ENCODE measurements at places on chromosomes 12 and 14.

DNA sequence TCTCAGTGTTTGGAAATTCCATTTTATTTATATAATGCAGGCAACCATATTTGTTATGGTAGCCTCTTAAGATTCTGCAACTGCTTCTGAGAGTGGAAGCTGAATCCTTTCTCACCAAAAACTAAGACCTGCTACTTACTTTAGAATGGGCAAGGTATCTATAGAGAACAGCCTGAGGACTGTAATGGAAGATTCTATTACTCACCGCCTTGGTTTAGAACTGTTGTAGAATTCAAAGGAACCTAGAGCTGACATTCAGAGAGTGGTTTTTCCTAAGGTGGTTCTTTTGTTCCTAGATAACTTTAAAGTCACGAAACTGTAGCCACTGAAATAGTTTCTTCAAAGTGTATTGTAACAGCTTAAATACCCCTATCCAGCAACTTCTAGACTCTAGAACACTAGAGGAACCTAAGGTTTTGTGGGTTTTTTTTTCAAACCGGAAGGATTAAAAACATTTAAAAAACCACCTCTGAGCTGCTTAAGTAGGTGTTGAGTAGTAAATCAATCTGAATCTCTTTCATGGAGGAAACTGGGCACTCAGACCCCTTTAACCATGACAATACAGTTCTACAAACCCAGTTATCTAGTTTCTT is 4.2 kb downstream of the TDP1 start:
- DNase-seq, result peak; percentile 39

DNA sequence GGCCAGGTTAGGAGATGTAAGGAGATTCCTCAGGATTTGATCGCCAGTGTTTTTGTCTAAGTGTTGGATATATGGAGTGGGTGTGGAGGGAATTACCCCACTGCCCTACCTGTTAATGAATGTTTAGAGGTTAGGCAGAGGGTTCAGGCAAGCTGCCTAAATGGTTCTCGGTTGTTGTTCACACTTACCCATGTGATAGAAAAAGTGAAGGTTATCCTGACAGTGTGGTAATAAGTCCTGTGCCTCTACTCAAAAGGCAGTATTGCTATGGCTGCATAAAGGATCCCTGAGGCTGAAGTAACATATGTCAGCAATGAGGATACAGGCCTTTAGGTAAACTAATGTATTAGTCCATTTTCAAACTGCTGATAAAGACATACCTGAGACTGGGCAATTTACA is 112.0 kb downstream of the GPHN start:
- peak; percentile 4 for DNase-seq

- no peak for DNase-seq
These were observed 527.7 kb downstream of the FUT8 start for GRCh38 chr14:65940056-65940735.

DNA sequence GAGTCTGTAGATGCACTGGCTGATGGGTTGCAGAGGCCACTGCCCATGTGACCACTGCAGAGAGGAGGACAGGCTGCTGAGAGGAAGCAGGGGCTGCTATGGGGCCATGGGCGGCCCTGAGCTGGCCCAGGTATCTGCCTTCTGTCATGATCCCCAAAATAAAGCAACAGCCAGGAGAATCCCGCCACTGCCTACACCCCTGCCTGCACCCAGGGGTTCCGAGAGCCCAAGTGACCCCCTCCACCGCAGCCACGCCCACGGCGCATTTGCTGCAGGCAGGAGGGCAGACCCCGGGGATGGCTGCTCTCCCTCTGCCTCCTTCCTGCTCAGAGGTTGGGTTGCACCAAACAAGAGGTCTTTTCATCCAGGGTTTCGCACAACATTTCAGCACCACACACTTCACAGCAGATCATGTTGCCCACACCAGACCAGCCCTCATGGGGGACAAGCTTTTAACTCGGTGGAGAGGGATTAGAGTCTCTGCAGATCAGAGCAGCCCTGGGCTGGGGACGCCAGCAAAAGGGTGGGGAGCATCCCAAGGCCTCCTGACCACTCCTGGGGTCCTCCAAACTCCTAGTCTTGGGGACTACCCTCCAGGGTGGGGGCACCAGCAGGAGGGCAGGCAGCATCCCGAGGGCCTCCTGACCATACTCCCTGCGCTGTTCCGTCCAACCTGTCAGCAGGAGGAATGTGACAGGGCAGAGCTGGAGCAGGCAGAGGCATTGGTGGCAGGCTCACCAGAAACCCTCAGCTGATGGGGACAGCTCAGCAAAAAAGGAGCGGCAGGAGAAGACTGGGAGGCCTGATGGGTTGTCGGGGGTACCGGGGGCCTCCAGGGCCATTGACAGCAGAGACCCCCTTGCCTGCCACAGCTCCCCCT is 14.1 kb downstream of the CCDC85C start:
- DNase-seq, result peak; percentile 53

GRCh38 chr12:131124487-131125280 is 171.0 kb downstream of the ADGRD1 start:
- DNase-seq, result no peak

GRCh38 chr12:96091833-96092232 is 56.4 kb upstream of the LTA4H start:
- DNase-seq, result no peak

- no peak for DNase-seq
These were observed 149.7 kb downstream of the TTC7B start for GRCh38 chr14:90666571-90666970.

DNA sequence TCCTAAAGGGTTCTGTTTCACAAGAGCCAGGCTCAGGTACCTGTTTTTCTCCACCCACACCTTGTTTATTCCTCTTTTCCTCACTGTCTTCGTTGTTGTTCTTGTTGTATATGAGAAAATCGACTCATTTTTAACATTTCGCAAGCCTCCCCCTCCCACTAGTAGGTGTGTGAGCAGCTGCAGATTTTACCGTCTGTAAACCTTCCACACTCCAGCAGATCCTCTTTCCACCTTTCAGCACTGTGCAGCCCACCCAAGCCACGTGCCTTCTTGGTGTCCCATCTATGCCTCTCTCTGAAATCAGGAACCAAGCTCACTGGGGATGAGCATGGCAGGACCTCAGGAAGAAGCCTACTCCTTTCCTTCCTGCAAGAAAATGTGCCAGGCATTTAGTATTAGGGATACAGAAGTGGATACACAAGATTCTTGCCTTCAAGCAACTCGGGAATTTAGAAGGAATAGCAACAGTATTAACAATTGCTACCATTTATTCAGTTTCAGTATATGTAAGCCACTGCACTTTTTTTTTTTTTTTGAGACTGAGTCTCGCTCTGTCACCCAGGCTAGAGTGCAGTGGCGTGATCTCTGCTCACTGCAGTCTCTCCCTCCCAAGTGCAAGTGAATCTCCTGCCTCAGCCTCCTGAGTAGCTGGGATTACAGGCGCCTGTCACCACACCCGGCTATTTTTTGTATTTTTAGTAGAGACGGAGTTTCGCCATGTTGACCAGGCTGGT is 113.6 kb downstream of the CHST11 start:
- DNase-seq, result no peak

- no peak for DNase-seq
These were observed 915.3 kb downstream of the FSCB start for GRCh38 chr14:43591776-43592175.

- DNase-seq, result no peak
These were observed 181.1 kb downstream of the BTG1 start for GRCh38 chr12:91964501-91964900.

DNA sequence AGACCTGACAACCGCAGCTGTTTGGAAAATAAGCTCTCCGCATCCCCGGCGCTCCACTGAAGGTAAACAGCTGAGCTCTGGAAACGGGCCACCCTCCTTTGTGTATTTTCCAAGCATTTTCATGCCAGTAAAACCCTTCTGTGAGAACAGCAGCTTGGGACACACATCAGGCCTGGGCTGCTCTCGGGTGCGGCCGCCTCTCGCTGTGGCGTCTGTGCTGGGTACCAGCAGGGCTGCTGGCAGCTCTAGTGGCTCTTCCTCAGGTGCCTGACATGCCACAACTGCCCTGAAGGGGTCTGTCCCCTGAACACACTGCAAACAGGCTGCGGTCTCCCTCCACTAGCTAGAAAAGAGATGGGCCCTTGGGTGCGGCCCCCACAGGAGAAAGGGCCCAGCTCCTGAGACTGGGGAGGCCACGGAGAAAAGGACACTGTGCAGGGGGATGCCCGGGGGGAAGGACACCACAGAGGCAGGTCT is 96.3 kb downstream of the ITPK1 start:
- peak; percentile 22 for DNase-seq

DNA sequence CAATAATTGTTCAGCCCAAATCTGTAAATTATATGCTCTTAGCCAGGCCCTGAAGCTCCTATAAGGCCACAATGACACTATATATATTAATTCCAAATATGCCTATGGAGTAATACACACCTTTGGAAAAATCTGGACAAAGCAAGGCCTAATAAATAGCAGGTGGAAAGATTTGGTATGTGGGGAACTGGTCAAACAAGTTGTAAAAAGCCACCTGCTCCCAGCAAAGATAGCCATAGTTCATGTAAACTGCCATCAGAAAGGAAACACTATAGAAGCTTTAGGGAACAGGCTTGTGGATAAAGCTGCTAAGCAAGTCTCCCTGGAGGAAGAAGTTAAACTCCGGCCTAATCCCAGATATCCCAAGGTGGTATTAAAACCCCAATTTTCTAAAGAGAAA is 29.7 kb downstream of the PRMT8 start:
- DNase-seq, result no peak

DNA sequence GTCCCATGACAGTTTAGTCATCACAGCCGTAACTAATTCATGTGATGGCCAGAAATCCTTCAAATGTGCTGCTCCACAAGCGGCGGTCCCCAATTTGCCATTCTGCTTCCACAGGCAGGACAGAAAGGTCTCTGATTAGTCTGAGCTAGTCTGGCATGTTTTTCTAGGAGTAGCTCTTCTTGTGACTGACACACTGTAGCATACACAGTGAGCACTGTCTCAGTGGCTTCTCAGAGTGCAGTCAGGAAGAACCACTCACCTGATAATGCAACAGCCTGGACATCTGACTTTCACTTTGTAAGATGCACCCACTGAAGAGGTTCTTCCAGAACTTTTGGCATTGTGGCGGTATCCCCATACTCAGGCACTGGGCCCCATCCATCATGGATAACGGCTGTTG is 1266.2 kb downstream of the TMEM121 start:
- DNase-seq, result no peak

- peak; percentile 74 for DNase-seq
These were observed 783 bp upstream of the TUBA1B start for GRCh38 chr12:49131894-49132461.

- no peak for DNase-seq
These were observed 520.1 kb downstream of the RMST start for GRCh38 chr12:97982684-97983083.
